ENCODE measurements at places on chromosomes 6 and 20. TPM values are rescaled to one million over a fixed set of nuclear protein-coding genes. Genes with fewer than 3 reads are reported as not detected.

- H3K4me1 ChIP-seq: no peaks in the 10 kb centered on the region
- no peaks in the 10 kb centered on the region for H3K36me3 ChIP-seq
- no peak overlapping the region for H3K27ac ChIP-seq
- no peak overlapping the region for H3K4me3 ChIP-seq
Observed at GRCh38 chr20:45500022-45500421, 15.4 kb downstream of the SPINT3 start.

GRCh38 chr20:7980332-7981046 is 39.1 kb downstream of the TMX4 start:
- no peak overlapping the region for H3K4me3 ChIP-seq
- H3K36me3 ChIP-seq: peaks cover 7% of the 10 kb centered on the region
- no peak for DNase-seq
- H3K27me3 ChIP-seq: peaks cover 1% of the 10 kb centered on the region

- DNase-seq: no peak
- H3K27ac ChIP-seq: no peak overlapping the region
- peak overlapping the region; percentile 2 for H3K4me3 ChIP-seq
Observed at GRCh38 chr6:139776041-139776440, 401.6 kb upstream of the CITED2 start.

GRCh38 chr6:167558246-167559177 is 233.6 kb downstream of the TTLL2 start:
- peak overlapping the region; percentile 56 for H3K27ac ChIP-seq
- H3K4me1 ChIP-seq: peaks cover 21% of the 10 kb centered on the region
- peak; percentile 49 for DNase-seq
- peaks cover 4% of the 10 kb centered on the region for H3K36me3 ChIP-seq

DNA sequence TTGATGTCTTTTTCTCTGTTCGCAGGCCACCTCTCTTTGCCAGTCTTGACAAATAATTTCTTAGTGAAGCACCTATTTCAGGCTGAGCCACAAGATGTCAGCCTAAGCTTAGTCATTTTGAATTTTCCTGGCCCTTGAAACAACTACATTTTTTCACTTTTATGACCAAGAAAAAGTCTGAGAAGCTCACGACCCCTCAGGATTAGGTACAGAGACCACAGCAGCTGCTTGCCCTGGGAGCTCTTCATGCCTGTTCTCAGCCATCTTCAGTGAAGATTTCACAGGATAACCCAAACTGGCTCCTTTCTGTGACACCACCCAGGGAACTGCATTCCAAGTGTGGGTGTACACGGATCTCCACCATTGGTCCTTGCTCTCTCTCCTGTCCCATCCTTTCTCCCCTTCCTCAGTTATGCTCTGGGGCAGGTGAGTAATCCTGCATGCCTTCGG is 38.4 kb upstream of the SPTLC3 start:
- no peaks in the 10 kb centered on the region for H3K4me1 ChIP-seq
- DNase-seq: no peak
- H3K4me3 ChIP-seq: no peak overlapping the region
- no peaks in the 10 kb centered on the region for H3K27me3 ChIP-seq
- no peak overlapping the region for H3K27ac ChIP-seq

GRCh38 chr6:5314191-5314865 is 53.0 kb downstream of the FARS2 start:
- H3K4me1 ChIP-seq: peaks cover 19% of the 10 kb centered on the region
- DNase-seq: no peak
- H3K27ac ChIP-seq: no peak overlapping the region

DNA sequence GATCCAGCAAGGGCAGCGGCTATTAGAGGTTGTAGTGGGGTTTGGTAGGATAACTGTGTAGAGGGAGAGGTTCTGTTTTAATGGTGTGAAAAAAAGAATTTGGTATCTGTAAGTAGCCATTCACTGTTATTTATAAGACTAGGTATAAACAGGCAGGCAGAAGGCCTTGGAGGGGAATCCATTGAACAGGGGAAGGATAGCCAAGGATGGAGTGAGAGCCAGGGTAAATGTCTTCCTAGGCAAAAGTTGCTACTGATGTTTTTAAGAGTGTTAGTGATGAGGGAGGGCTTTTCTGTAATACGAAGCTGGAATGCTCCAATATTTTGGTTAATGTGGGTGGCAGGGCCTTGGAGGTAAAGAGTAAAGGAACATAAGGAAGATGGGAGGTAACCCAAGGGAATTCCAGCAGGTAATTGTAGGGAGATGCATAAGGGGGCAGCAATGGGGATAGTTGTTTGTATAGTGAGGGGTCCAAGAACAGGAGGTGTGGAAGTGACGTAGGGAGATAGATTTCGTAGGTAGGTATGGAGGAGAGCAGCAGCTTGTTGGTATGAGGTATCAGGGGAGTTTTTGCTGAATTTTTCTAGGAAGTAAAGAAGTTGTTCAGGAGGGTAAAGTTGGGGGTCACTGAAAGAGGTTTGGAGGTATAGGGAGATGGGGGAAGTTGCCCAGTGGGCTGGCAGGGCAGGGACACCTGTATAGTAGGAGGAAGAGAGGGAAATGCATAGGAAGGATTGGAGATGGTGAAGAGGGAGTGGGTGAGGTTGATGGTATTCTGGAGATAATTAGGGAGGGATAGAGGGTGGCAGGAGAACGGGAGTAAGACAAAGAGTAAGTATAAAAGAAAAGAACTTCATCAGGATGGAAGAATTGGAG is 752.4 kb upstream of the ADGRB3 start:
- no peaks in the 10 kb centered on the region for H3K36me3 ChIP-seq
- H3K4me3 ChIP-seq: no peak overlapping the region
- H3K27ac ChIP-seq: no peak overlapping the region
- no peaks in the 10 kb centered on the region for H3K27me3 ChIP-seq
- no peaks in the 10 kb centered on the region for H3K4me1 ChIP-seq
- no peak for DNase-seq

DNA sequence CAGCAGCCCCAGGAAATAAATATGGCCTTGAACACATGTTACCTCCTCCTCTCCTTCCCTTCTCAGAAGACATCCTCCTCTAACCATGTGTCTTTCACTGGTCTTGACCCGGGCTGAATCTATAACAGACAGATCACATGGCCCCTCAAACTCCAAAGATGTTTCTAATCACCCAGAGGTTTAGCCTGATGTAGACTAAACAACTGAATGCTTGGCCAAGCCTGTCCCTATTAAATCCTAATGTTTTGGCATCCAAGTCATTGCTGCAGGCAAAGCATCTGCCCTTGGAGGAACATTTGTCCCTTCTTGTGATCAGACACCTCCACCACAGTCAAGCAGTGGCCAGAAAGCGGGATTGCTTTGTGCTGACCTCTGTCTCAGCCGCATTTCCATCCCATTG is 65.5 kb downstream of the ANKRD60 start:
- H3K36me3 ChIP-seq: no peaks in the 10 kb centered on the region
- H3K4me1 ChIP-seq: peaks cover 19% of the 10 kb centered on the region
- H3K27ac ChIP-seq: no peak overlapping the region
- DNase-seq: no peak
- H3K27me3 ChIP-seq: no peaks in the 10 kb centered on the region
- no peak overlapping the region for H3K4me3 ChIP-seq

DNA sequence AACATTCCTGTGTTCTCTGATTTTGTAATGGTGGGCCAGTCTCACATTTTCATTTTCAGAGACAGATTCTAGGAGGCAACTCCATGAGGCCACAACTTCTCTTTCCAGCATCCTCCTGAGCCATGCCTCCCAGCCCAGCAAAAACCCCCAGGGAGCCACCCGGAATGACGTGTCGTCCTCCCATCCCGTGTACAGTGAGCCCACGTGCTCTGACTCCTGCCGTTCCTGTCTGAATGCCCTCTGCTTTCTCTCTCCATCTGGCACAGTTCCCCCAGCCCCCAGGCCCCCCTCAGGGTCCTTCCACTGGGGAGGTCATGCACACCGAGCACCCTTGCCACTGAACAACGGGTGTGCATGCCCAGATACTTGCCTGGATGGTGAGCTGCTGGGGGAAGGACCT is 38.0 kb downstream of the C20orf203 start:
- H3K27ac ChIP-seq: peak overlapping the region; percentile 50
- H3K27me3 ChIP-seq: no peaks in the 10 kb centered on the region
- H3K4me1 ChIP-seq: peaks cover 33% of the 10 kb centered on the region

- H3K27ac ChIP-seq: no peak overlapping the region
- no peak for DNase-seq
- no peaks in the 10 kb centered on the region for H3K36me3 ChIP-seq
- H3K4me3 ChIP-seq: no peak overlapping the region
- H3K4me1 ChIP-seq: no peaks in the 10 kb centered on the region
- H3K27me3 ChIP-seq: peaks cover 24% of the 10 kb centered on the region
Observed at GRCh38 chr6:111162504-111162903, 75.2 kb downstream of the SLC16A10 start.

- DNase-seq: no peak
- H3K4me1 ChIP-seq: no peaks in the 10 kb centered on the region
- no peak overlapping the region for H3K4me3 ChIP-seq
- H3K27me3 ChIP-seq: no peaks in the 10 kb centered on the region
- H3K27ac ChIP-seq: no peak overlapping the region
Observed at GRCh38 chr6:6790891-6791290, 202.4 kb downstream of the LY86 start.

- H3K27ac ChIP-seq: no peak overlapping the region
- H3K4me3 ChIP-seq: no peak overlapping the region
- H3K36me3 ChIP-seq: no peaks in the 10 kb centered on the region
- H3K27me3 ChIP-seq: peaks cover 4% of the 10 kb centered on the region
- H3K4me1 ChIP-seq: peaks cover 48% of the 10 kb centered on the region
- DNase-seq: no peak
Observed at GRCh38 chr6:148973538-148974208, 226.8 kb downstream of the UST start.

GRCh38 chr20:37267667-37268313 is 6.2 kb upstream of the GHRH start:
- H3K27ac ChIP-seq: no peak overlapping the region
- peaks cover 13% of the 10 kb centered on the region for H3K27me3 ChIP-seq
- no peak overlapping the region for H3K4me3 ChIP-seq
- no peak for DNase-seq
- no peaks in the 10 kb centered on the region for H3K36me3 ChIP-seq

GRCh38 chr20:53126185-53126584 is 154.0 kb downstream of the TSHZ2 start:
- no peak for DNase-seq
- H3K4me1 ChIP-seq: no peaks in the 10 kb centered on the region
- H3K27me3 ChIP-seq: no peaks in the 10 kb centered on the region
- H3K36me3 ChIP-seq: no peaks in the 10 kb centered on the region
- H3K27ac ChIP-seq: no peak overlapping the region

GRCh38 chr6:160337991-160338390 is 10.2 kb upstream of the SLC22A3 start:
- H3K4me1 ChIP-seq: no peaks in the 10 kb centered on the region
- no peak for DNase-seq
- no peaks in the 10 kb centered on the region for H3K36me3 ChIP-seq
- peaks cover 4% of the 10 kb centered on the region for H3K27me3 ChIP-seq
- H3K27ac ChIP-seq: no peak overlapping the region
- H3K4me3 ChIP-seq: no peak overlapping the region

- DNase-seq: no peak
- no peaks in the 10 kb centered on the region for H3K36me3 ChIP-seq
- no peak overlapping the region for H3K27ac ChIP-seq
- H3K4me3 ChIP-seq: no peak overlapping the region
Observed at GRCh38 chr6:132289756-132290155, 111.5 kb downstream of the MOXD1 start.

DNA sequence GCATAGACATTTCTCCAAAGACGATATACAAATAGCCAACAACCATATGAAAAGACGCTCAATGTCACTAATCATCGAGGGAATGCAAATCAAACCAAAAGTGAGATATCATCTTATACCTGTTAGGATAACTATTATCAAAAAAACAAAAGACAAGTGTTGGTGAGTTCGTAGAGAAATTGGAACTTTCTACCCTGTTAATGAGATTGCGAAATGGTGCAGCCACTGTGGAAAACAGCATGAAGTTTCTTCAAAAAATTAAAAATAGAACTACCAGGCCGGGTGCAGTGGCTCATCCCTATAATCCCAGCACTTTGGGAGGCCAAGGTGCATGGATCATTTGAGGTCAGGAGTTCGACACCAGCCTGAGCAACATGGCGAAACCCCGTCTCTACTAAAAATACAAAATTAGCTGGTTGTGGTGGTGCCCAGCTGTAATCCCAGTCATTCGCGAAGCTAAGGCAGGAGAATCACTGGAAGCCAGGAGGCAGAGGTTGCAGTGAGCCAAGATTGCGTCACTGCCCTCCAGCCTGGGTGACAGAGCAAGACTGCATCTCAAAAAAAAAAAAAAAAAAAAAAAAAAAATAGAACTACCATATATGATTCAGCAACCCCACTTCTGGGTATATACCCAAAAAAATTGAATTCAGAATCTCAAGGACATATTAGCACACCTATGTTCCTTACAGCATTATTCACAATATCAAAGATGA is 170.0 kb upstream of the ZNF184 start:
- DNase-seq: no peak
- H3K27me3 ChIP-seq: peaks cover 7% of the 10 kb centered on the region
- H3K4me3 ChIP-seq: no peak overlapping the region
- H3K36me3 ChIP-seq: no peaks in the 10 kb centered on the region

- no peak for DNase-seq
- peaks cover 4% of the 10 kb centered on the region for H3K4me1 ChIP-seq
- peak overlapping the region; percentile 9 for H3K27ac ChIP-seq
- no peak overlapping the region for H3K4me3 ChIP-seq
- H3K36me3 ChIP-seq: no peaks in the 10 kb centered on the region
Observed at GRCh38 chr6:159959976-159960384, 8.9 kb upstream of the IGF2R start.

DNA sequence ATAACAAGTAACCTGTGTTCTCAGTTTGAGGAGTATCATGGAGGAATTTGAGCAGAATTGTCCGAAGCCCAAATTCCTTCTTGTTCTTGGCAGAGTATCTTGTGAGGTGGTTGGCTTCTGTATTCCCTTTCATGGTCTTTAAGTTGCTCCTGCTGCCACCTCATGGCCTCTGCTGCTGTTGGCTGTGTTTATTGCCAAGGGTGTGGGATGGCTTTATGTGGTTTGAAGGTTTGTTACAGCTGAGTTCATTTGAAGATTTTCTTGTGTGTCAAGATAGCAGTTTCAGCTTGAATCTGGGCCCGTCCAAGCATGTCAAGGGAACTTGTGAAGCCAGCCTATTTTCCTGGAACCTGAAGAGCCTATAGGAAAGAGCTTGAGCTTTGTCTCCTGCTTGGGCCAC is 20.2 kb upstream of the TTK start:
- peaks cover 37% of the 10 kb centered on the region for H3K27me3 ChIP-seq
- H3K4me1 ChIP-seq: no peaks in the 10 kb centered on the region
- H3K36me3 ChIP-seq: no peaks in the 10 kb centered on the region
- H3K27ac ChIP-seq: no peak overlapping the region
- no peak overlapping the region for H3K4me3 ChIP-seq
- DNase-seq: no peak

ZSCAN16 gene
- total RNA-seq: 5.1 TPM

TBX18 gene
- total RNA-seq: 5.4 TPM

RSPH4A gene
- total RNA-seq: 0.24 TPM

FILIP1 gene
- total RNA-seq: 0.10 TPM

LRRC73 gene
- total RNA-seq: 0.40 TPM
